ENCODE measurements at places on chromosomes 4 and X. TPM values are rescaled to one million over a fixed set of nuclear protein-coding genes. Genes with fewer than 3 reads are reported as not detected.

PAGE1 gene
- not detected for total RNA-seq

EVC2 gene
- total RNA-seq: 7.1 TPM

CLDN34 gene
- 0.31 TPM for total RNA-seq

GRCh38 chrX:48826876-48827653 lies 752 bp downstream of the ERAS start:
- peak; percentile 41 for DNase-seq
- H3K4me1 ChIP-seq: no peaks in the 10 kb centered on the region
- peak overlapping the region; percentile 46 for H3K4me3 ChIP-seq
- peaks cover 42% of the 10 kb centered on the region for H3K36me3 ChIP-seq
- no peaks in the 10 kb centered on the region for H3K27me3 ChIP-seq

GRCh38 chrX:136268051-136269048 lies 17.1 kb upstream of the MAP7D3 start:
- no peak for DNase-seq
- no peaks in the 10 kb centered on the region for H3K27me3 ChIP-seq
- no peak overlapping the region for H3K27ac ChIP-seq
- H3K36me3 ChIP-seq: no peaks in the 10 kb centered on the region

GRCh38 chrX:103367502-103367901 lies 8.8 kb upstream of the BEX3 start:
- peaks cover 6% of the 10 kb centered on the region for H3K4me1 ChIP-seq
- H3K4me3 ChIP-seq: no peak overlapping the region
- H3K36me3 ChIP-seq: no peaks in the 10 kb centered on the region
- no peak overlapping the region for H3K27ac ChIP-seq

- H3K36me3 ChIP-seq: peaks cover 37% of the 10 kb centered on the region
- no peaks in the 10 kb centered on the region for H3K4me1 ChIP-seq
- DNase-seq: no peak
- no peak overlapping the region for H3K27ac ChIP-seq
These were observed 9.8 kb downstream of the AKAP17A start for GRCh38 chrX:1601051-1601767.

- no peak overlapping the region for H3K4me3 ChIP-seq
- H3K27ac ChIP-seq: no peak overlapping the region
- H3K36me3 ChIP-seq: peaks cover 17% of the 10 kb centered on the region
- H3K27me3 ChIP-seq: no peaks in the 10 kb centered on the region
- peaks cover 10% of the 10 kb centered on the region for H3K4me1 ChIP-seq
These were observed 105.0 kb downstream of the MFAP3L start for GRCh38 chr4:169921237-169921636.

- H3K4me3 ChIP-seq: no peak overlapping the region
- no peak overlapping the region for H3K27ac ChIP-seq
- H3K4me1 ChIP-seq: no peaks in the 10 kb centered on the region
- H3K27me3 ChIP-seq: no peaks in the 10 kb centered on the region
- no peaks in the 10 kb centered on the region for H3K36me3 ChIP-seq
These were observed 21.5 kb downstream of the HHIP start for GRCh38 chr4:144667500-144667899.

GRCh38 chr4:124947622-124948265 lies 235.2 kb upstream of the ANKRD50 start:
- H3K27ac ChIP-seq: no peak overlapping the region
- H3K27me3 ChIP-seq: no peaks in the 10 kb centered on the region
- no peak for DNase-seq
- peaks cover 9% of the 10 kb centered on the region for H3K36me3 ChIP-seq

- no peak overlapping the region for H3K4me3 ChIP-seq
- no peak for DNase-seq
- no peaks in the 10 kb centered on the region for H3K27me3 ChIP-seq
- H3K27ac ChIP-seq: no peak overlapping the region
- H3K36me3 ChIP-seq: peaks cover 46% of the 10 kb centered on the region
These were observed 91.6 kb upstream of the NUDT6 start for GRCh38 chr4:123014038-123014437.

DNA sequence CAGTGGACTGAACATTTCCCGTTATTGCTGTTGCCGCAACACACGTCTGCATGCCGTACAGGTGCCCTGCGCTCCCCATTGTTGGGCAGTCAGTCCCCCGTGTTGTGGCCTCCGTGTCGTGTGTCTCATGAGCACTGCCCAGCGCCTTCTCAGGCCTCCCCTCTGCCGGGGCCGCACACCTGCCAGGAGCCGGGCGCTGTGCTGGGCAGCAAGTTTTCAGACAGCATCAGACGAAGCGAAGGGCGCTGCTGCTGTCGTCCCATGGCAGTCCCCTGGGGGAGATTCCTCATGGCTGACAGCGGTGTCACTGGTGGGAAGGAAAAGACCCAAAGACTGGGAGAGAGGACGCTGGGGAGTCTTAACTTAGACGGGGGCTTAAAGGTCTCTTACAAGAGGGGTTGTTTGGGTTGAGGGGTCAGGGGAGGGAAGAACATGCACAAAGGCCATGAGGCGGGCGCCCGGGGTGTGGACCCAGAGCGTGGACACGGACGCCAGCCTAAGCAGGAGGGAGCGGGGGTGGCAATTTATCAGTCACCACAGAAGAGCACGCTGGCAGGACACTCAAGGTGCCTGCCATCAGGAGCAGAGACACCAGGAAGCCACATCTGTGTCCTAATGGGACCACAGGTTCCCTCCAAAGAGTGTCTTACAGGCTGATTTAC lies 47.3 kb downstream of the RGS12 start:
- no peaks in the 10 kb centered on the region for H3K27me3 ChIP-seq
- DNase-seq: no peak
- no peaks in the 10 kb centered on the region for H3K36me3 ChIP-seq
- H3K4me1 ChIP-seq: 0 out of 2 replicates have a peak, but pooled peaks cover 2% of the 10 kb centered on the region
- no peak overlapping the region for H3K27ac ChIP-seq
- no peak overlapping the region for H3K4me3 ChIP-seq

- no peak for DNase-seq
- no peaks in the 10 kb centered on the region for H3K27me3 ChIP-seq
- H3K27ac ChIP-seq: no peak overlapping the region
- H3K4me3 ChIP-seq: no peak overlapping the region
- H3K36me3 ChIP-seq: no peaks in the 10 kb centered on the region
These were observed 36.9 kb upstream of the MAN2B2 start for GRCh38 chr4:6538111-6538510.

GRCh38 chr4:176800891-176801534 lies 8.3 kb upstream of the VEGFC start:
- H3K36me3 ChIP-seq: no peaks in the 10 kb centered on the region
- no peak overlapping the region for H3K4me3 ChIP-seq
- H3K27me3 ChIP-seq: no peaks in the 10 kb centered on the region
- no peak for DNase-seq

DNA sequence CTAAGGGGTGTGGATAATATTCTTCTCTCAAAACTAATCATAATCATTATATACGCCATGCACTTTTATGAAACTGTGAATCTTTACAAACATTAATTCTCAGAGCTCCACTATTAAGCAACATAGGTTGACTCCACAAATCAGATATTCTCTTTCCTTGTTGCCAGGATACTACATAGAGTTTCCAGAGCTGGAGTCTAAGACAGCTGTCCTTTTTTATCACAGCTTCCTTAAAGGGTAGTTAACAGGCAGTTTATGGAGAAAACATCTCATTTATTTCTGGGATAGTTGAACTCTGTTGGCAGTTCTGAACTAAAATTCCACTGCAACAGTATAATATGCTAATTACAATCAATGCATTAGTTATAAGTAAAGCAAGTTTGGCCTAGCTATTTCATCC lies 152.1 kb upstream of the PPP1R2C start:
- DNase-seq: no peak
- H3K36me3 ChIP-seq: peaks cover 18% of the 10 kb centered on the region
- no peaks in the 10 kb centered on the region for H3K27me3 ChIP-seq
- no peak overlapping the region for H3K4me3 ChIP-seq
- no peaks in the 10 kb centered on the region for H3K4me1 ChIP-seq

DNA sequence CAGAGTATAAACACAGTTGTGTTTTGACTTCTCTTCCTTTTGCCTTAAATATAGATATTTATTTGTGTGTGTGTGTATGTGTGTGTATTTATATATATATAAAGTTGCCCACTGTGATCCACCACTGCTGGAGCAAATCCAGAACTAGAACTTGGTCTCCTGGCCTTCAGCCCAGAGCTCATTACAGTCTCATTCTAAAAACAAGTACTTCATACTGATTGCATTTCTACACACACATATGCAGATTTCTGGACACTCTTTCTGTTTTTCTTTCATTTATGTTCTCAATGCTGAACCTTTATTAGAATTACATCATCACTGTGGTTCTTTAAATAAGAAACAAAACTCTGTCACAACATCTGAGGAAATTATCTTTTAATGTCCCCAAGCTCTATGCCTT lies 381 bp downstream of the TXK start:
- no peaks in the 10 kb centered on the region for H3K27me3 ChIP-seq
- H3K27ac ChIP-seq: no peak overlapping the region
- no peaks in the 10 kb centered on the region for H3K4me1 ChIP-seq
- no peak overlapping the region for H3K4me3 ChIP-seq
- DNase-seq: no peak

DNA sequence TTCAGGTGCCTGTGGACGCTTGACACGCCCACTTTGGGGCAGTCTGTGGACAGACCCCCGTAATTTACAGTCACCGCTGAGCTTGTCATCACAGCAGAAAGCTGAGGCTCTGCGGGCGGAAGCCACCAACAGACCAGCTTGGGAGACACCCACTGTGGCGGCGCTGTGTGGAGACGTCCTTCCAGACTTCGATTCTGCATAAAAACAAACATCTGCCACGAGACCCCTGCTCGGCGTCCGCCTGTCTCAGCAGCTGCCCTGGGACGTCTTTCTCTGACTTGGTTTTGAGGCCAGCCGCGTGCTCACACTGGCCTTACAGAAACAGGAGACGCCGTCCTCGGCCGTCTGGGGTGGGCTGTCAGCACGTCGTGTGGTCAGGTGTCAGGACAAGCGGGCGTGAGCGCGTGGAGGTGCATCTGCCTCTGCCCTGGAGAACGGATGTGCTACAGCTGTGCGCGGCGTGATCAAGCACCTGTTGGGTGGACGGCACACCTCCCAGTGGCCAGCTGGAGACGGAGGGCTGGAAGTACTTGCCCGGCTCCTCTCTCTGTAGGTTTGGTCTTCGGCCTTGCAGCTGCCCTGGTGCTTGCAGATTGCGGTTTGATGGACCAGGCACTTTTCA lies 37.5 kb downstream of the PIGG start:
- DNase-seq: no peak
- no peak overlapping the region for H3K4me3 ChIP-seq
- peaks cover 48% of the 10 kb centered on the region for H3K36me3 ChIP-seq
- no peaks in the 10 kb centered on the region for H3K27me3 ChIP-seq

DNA sequence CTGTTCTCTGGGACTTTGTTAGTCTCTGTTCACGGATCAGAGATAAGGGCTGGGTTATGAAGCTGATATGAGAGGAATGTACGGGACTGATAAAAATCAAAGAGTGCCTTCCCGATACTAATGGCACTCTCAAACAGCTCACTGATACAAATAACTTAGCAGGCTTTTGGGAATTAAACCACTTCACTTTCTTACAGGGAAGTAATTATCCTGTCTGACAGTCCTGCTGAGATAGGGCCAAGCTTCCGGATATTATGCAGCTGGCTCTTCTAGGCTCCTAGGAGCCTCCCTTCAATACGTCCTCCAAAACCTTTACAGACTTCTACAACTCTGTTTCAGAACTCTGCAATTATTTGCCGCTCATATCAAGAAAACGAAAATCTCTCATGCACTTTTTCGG lies 418.0 kb downstream of the NLGN4X start:
- no peaks in the 10 kb centered on the region for H3K27me3 ChIP-seq
- DNase-seq: no peak
- H3K4me3 ChIP-seq: no peak overlapping the region
- no peaks in the 10 kb centered on the region for H3K36me3 ChIP-seq

DNA sequence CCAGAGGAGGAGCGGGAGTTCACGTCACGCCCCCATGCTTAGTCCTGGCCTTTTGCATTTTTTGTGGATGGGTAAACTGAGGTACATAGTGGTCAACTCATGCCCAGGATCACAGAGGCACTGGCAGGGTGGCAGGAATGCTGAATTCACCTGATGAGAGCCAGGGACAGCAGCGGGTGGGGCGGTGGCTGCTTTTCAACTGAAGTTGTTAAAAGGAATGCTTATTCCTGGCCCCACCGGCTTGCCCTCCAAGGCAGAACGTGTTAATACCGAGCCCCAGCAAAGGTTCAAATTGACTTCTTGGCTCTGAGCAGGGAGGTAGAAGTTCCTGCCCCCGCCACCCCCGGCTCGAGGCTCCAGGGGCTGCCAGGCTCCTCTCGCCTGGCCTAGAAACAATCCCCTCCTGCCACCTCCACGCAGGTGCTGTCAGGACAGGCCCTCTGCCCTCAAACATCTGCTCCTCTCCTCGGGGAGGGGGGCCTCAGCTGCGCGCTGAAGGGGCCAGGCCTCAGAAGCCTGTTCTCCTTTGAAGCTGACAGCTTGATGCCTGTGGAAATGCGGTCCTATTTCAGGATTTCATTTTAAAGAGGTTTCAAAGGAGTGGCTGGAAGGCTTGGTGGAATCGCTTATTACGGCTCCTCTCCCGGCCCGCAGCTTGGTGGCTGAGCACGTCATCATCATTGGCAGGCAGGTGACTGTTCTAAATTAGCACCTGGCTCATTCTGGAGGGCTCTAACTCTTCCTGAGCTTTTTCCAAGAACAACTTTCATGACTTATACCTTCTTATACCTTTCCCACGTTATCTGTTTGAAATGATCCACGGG lies 93.0 kb downstream of the PHKA2 start:
- H3K36me3 ChIP-seq: peaks cover 29% of the 10 kb centered on the region
- DNase-seq: no peak
- no peaks in the 10 kb centered on the region for H3K4me1 ChIP-seq

DNA sequence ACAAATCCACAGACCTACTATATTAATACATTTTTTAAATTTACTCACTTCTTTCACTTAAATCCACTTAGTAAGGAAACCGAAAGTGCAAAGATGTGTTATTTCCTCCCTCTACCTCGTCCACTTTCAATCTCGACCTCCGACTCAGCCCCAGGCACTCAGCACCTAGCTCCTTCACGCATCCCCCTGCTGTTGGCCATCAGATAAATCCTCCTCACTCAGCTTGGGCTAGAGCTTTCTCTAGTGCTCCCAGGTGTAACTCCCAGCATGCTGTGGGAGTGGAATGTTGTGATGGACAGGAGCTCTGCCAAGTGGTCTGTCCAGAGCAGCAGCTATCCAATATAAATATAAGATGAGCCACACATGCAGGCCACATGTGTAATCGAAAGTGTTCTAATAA lies 26.7 kb upstream of the TEC start:
- H3K4me1 ChIP-seq: no peaks in the 10 kb centered on the region
- H3K27me3 ChIP-seq: no peaks in the 10 kb centered on the region
- H3K27ac ChIP-seq: no peak overlapping the region
- no peak overlapping the region for H3K4me3 ChIP-seq
- peaks cover 6% of the 10 kb centered on the region for H3K36me3 ChIP-seq

GRCh38 chr4:167218022-167218608 lies 16.2 kb downstream of the SPOCK3 start:
- H3K27ac ChIP-seq: no peak overlapping the region
- no peaks in the 10 kb centered on the region for H3K36me3 ChIP-seq
- no peaks in the 10 kb centered on the region for H3K27me3 ChIP-seq
- no peaks in the 10 kb centered on the region for H3K4me1 ChIP-seq

GRCh38 chrX:142233400-142233799 lies 28.3 kb upstream of the MAGEC2 start:
- H3K4me3 ChIP-seq: no peak overlapping the region
- no peaks in the 10 kb centered on the region for H3K27me3 ChIP-seq
- no peaks in the 10 kb centered on the region for H3K4me1 ChIP-seq
- H3K36me3 ChIP-seq: peaks cover 22% of the 10 kb centered on the region
- no peak for DNase-seq
